ENCODE measurements at places on chromosomes 16 and 17.
A peak's percentile ranks its signal among the peaks of the same experiment; 100 is the strongest.

- no peak for DNase-seq
These were observed 76.0 kb downstream of the ZNF778 start for GRCh38 chr16:89293276-89294143.

GRCh38 chr16:60203525-60204124, 1469.5 kb upstream of the GOT2 start:
- DNase-seq, result no peak

GRCh38 chr16:76899767-76900166, 291.2 kb upstream of the MON1B start:
- no peak for DNase-seq

DNA sequence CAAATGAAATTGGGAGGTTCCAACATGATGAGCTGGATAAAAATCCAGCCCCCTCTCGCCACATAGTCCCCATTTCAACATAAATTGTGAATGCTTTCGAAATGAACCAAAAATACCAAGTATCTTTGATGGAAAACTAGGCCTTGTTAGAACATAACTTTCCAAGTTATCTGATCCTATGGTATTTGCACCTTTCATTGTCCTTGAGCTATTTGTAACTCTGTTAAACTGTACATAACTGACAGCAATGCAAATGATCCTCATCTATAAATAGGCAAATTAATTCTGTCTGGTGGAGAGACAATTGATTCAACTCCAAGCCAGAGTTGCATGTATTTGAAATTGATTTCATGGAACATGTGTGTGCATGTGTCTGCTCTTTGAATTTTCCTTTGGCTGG, 18.2 kb downstream of the CMTM4 start:
- no peak for DNase-seq

GRCh38 chr16:53973021-53973420, 269.1 kb downstream of the FTO start:
- no peak for DNase-seq

DNA sequence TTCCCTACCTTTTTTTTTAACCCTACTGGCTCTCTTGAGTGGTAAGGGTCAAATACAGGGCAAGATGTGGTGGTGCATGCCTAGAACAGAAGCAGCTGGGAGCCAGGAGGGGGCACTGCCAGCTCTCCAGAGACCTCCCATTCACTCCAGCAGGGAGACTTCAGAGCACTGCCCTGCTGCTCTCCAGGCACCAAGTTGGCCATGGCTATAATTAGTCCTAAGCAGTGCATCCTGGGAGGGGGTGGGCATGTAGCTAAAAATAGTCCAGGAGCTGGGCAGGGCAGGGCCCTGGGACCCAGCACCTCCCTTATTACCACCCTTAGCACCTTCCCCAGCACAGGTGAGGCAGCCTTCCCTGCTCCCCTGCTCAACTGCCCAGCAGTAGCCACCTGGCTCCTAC, 3.5 kb downstream of the CORO6 start:
- peak; percentile 18 for DNase-seq

- no peak for DNase-seq
These were observed 231.4 kb downstream of the IRX3 start for GRCh38 chr16:54055191-54055590.

- DNase-seq, result no peak
These were observed 12.3 kb downstream of the CANT1 start for GRCh38 chr17:78997231-78997741.

DNA sequence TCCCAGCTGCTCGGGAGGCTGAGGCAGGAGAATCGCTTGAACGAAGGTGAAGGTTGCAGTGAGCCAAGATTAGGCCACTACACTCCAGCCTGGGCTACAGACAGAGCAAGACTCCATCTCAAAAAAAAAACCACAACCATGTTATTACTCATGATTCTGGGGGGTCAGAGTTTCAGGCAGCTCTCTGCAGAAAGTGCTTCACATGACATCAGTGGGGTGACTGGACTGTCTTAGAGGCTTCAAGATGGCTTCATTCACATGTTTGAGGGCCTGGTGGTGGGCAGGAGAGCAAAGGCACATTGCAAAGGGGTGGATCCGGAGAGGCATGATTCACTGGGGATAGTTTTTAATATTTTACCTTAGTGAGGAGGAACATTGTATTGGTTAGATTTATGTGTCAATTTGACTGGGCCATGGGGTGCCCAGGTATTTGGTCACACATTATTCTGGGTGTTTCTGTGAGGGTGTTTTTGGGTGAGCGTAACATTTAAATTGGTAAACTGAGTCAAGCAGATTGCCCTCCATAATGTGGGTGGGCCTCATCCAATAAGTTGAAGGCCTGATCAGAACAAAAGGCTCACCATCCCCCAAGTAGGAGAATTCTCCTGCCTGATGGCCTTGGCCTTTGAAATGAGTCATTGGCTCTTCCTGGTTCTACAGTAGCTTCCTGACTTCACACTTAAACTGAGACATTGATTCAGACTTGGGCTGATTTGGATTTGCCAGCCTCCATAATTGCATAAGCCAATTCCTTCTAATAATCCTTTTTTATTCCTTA, 109.8 kb downstream of the GOSR1 start:
- no peak for DNase-seq

DNA sequence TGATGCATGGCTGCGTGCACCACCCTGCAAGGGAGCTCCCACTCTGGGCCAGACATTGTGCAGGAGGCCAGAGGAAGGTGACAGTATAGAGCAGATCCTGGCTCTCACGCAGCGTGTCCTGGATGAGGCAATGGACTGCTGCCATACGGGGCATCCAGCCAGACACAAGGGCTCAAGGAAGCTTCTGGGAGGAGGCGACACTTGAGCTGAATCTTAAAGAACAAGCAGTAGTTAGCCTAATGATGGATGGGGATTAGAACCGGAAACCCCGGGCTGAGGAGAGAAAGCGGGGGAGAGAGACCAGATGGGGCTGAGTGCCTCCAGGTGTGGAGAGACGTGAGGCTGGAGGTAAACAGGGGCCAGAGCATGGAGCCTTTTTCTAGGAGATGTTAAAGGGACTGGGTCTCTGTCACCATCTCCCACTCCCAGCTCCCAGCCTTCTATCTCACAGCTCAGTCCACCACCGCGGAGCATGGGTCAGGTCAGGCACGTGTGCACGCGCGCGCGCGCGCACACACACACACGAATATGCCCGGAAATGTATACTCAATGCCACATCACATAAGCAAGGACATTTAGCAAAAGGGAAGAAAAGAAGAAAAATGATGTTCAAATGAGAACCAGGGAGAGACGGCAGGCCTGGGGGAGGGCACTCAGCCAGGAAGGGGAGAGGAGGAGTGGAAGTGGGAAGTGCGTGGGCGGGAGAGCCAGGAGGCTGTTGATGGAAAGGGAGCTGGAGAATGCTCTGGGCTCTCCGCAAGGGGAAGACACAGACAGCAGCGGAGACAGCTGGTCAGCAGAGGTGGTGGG, 46.3 kb downstream of the CCDC42 start:
- no peak for DNase-seq

DNA sequence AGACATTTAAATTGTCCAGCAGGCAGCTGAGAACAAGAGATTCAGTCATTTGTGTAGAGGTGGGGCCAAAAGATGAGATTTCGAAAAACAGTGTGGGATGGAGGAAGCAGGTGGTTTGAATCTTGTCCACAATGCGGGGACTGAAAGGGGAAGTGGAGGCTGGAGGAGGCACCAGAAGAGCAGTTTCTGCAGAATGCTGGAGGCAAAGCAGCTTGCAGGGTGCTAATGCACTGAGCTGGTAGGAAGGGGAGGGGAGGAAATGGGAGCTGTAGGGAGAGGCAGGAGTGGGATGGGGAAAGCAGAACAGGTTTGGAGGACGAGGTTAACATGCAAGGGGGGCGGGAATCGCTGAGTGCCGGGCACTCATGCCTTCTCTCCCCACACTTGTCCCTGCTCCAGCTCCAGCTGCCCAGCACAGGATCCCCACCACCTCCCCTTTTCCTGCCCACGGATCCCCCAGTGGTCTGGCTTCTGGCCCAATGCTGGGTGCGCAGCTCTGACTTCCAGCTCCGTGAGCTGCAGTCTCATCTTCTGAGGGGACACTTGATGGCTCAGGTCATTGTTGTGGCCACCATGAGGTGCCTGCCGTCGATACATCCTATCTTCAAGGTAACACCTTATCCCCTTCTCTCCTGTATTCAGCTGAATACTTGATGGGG, 9.4 kb downstream of the C17orf100 start:
- no peak for DNase-seq

DNA sequence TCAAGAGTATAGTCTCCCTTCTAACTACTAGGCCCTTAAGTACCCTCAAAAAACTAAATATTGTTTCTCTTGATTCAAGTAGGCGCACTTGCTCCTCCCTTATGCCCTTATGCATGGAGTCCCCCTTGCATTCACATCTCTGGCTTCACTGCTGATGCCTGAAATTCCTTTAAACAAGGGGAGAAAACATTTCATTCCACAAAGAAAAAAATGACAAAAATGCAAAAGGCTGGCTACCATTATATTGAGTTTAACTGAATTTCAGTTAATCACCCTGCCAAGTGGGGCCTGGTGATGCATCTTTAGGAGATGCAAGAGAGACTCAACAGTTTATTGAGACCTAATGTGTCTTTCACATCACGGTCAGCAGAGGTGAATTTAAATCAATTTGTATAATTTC, 35.6 kb downstream of the CRLF3 start:
- DNase-seq, result no peak

GRCh38 chr17:71664861-71665260, 456.0 kb upstream of the SOX9 start:
- no peak for DNase-seq

GRCh38 chr17:18968945-18969887, 17.3 kb downstream of the SLC5A10 start:
- no peak for DNase-seq

- no peak for DNase-seq
These were observed 107.0 kb downstream of the ZFHX3 start for GRCh38 chr16:72940886-72941285.

GRCh38 chr17:61639818-61640217, 48.8 kb upstream of the NACA2 start:
- DNase-seq, result no peak

GRCh38 chr17:2706911-2707510, 4.6 kb downstream of the CLUH start:
- DNase-seq, result no peak

GRCh38 chr17:17303847-17304490, 796 bp downstream of the NT5M start:
- no peak for DNase-seq

- no peak for DNase-seq
These were observed 422.8 kb downstream of the RBFOX1 start for GRCh38 chr16:7755347-7755882.

DNA sequence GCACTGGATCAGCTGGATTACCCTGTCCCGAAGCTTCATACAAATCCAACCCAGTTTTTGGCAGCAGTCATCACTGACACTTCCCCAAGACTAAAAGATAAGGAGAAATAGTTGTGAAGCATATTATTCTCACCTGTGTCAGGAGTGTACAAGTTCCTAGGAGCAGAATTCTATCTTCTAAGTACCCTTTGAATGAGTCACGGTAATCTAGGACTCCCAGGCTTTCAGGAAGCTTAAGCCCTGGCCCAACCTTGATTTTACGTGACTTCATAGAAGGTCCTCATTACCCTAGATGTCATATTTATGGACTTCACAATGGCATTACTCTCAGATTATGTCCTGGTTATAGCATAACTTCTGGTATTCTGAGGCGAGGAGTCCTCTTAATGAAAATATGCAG, 31.9 kb downstream of the CYB561 start:
- DNase-seq, result no peak

DNA sequence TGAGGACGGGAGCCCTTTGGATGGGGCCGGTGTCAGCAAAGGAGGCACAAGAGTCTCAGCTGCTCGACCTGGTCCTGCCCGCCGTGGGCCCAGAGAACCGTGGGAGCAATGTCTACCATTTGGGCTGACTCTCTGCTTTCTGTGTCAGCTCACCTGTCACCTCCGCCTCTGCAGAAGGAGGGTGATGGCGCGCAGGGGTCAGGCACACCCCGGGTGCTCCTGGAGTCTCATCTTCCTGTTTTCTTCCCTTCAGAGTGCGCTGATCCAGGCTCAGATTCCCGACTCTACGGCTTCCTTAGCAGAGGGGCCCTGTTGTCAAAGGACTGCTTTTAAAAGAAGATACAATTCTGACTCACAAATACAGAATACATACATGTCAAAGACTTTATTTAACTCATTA, 167.1 kb downstream of the BANP start:
- DNase-seq, result no peak

DNA sequence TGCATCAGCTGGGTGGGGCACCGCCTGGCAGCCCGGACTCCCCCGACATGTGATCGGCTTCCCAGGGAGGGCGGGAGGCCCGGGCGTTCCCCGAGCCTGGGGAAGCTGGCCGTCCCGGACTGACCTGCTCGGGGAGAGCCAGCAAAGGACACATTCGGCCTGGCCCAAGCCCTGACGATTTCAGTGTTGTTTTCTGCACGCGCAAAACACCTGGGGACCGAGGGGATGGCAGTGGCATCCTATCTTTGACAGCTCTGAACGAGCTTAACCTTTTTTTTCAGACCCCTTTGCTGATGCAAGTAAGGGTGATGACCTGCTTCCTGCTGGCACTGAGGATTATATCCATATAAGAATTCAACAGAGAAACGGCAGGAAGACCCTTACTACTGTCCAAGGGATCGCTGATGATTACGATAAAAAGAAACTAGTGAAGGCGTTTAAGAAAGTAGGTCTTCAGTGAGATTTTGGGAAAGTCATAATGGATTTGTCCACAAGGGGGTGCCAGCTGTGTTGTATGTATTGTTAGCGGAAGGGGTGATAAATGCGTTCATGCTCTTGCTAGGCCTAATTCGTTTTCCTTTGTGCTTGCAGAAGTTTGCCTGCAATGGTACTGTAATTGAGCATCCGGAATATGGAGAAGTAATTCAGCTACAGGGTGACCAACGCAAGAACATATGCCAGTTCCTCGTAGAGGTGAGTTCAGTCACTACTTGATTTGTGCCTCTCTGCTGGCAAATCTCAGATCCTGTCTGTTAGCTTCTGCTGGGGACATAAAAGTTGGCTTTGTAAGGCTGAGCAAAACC, 1.0 kb downstream of the EIF1 start:
- DNase-seq, result no peak

DNA sequence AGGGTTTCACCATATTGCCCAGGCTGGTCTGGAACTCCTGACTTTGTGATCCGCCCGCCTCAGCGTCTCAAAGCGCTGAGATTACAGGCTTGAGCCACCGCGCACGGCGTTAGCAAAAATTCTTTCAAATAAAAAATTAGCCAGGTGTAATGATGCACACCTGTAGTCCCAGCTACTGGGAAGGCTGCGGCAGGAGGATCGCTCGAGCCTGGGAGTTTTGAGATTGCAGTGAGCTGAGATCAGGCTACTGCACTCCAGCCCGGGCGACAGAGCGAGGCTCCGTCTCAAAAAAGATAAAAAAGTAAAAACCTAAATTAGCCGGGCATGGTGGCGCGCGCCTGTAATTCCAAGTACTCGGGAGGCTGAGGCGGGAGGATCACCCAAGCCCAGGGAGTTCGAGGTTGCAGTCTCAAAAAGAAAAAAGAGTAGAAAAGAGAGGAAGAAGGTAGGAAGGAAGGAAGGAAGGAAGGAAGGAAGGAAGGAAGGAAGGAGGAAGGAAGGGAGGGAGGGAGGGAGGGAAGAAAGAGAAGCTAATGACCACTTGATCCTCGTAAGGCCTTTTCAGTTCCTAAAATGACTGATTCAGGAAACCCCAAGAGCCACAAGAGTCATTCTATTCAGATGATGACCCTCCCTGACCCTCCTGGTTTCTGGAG, 59.2 kb downstream of the SRL start:
- DNase-seq, result no peak

GRCh38 chr17:41578971-41579370, 7.1 kb upstream of the KRT9 start:
- DNase-seq, result no peak

GRCh38 chr16:79769270-79769927, 168.9 kb upstream of the MAF start:
- no peak for DNase-seq
